HEK293T (cell line): ENCODE measurements at places on chromosomes 4 and X.
A peak's percentile ranks its signal among the peaks of the same experiment; 100 is the strongest.

- peak; percentile 5 for DNase-seq
Observed at GRCh38 chr4:182447767-182448280, 204.6 kb downstream of the TENM3 start.

GRCh38 chrX:100194082-100194775, 215.8 kb downstream of the PCDH19 start:
- no peak for DNase-seq

DNA sequence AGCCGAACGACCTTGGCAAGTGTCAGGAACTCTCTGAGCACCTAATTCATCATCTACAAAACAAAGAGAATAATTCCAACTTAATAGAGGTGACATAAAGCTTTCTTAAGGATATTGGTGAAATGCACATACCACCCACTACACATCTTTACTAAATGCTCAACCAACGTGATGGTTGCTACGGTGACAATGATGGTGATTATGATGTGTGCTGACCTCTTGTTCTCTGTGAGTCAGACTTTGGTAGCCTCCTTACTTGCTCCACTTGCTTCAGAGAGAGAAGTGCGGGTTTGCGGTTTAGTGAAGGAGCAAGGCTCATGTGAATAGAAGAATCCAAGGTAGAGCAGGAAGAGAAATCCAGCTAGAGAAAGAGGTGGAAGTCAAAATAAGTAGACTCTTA, 52.8 kb upstream of the CLNK start:
- DNase-seq: no peak

DNA sequence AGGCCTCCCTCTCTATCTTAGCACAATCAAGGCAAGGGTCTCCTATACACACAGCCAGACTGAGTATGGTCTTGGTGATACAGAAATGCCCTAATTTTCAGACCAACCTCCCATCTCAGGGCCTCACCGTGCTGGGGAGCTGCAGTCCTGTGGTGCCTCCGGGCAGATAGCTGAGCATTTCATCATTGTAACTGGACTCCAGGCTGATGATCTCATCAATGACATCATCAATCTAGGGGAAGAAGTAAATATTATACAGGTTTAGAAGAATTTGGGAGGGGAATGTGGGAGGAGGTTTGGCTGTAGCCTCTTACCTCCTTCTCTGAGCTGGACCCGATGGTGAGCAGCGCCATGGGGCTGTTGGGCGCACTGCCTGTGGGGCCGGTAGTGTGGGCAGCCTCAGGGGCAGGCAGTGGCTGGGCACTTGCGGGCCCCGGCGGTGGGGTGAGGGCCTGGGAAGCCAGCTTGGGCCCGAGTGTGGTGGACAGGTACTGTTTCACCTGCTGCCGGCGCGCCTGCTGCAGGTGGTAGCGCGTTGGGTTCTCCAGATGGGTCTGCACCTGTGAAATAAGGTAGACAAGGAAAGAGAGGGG, 5.2 kb downstream of the TFE3 start:
- DNase-seq: no peak

DNA sequence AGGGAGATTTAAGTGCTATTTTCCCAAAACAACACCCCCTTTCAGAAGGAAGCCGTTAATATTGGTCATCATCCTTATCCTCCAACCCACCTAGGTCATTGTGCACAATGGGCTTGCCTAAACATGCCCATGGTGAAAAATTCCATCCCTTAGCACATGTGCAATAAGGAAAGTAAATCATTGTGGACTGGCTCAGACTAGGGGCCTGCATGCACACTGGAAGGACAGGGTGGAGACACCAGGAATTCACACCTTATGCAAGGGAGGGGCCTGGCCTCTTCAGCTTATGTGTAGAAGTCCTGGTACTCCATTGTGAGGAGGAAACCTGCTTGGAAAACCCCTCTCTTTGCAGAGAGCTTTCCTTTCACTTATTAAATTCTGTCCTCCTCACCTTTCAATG, 311.4 kb upstream of the NDST4 start:
- no peak for DNase-seq

DNA sequence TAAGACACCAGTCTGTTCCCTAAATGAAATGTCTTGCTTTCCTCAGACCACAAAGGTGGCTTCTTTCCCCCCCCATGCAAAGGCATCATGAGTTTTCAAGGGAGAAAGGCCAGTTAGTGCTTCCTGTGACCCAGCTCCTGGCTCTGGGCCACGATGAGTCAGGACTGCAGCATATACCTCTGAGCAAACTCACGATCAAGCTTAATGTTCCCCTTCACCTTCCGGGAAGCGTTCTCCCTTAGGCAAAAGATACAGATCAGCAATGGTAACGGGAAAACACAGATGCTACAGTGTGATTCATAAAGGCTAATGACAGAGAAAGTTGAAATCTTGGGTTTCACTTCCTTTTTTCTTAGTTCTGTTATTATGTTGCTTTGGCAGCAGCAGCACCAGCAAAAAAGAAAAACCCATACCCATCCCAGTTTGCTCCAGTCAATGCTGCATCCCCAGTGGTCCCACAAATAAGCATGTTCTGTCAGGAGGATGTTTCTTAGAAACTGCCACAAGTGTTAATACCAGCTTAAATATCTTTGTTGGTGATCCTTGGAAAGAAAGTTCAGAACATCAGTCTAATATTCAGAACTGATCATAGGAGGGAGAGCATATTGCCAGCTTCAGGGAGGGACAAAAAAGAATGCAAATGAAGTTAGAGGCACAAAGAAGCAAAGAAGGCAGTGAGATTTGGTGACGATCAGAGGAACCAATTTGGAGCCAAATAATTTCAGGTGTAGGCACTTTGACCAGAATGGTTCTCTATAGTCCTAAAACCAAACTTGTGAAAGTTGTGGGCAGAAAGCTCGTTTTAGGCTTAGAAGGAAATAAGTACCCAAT, 41.2 kb downstream of the LONRF3 start:
- DNase-seq: no peak

GRCh38 chrX:41145920-41146608, 60.8 kb downstream of the USP9X start:
- DNase-seq: no peak

- DNase-seq: peak; percentile 21
Observed at GRCh38 chr4:156971165-156971675, 379 bp downstream of the PDGFC start.

DNA sequence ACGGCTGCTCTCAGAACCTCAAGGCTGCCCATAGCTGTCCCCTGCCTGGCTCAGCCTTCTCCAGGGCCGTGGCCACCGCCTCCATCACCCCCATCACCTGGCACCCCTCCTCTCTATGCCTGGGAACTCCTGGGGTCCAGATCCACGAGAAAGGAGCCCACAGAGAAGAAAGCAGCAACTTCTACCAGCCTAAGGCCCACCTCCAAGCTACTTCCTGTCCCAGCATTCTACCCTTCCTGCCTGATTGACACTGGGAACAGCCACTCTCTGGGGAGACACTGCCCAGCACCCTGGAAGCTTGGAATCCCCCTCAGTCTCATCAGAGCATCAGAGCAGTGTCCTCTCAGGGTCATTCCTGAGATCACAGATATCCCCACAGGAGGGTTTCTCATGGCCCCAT, 36.9 kb upstream of the PROM1 start:
- no peak for DNase-seq

- DNase-seq: no peak
Observed at GRCh38 chr4:6391852-6392188, 80.6 kb downstream of the PPP2R2C start.

- no peak for DNase-seq
Observed at GRCh38 chr4:4247696-4248028, 361 bp downstream of the TMEM128 start.

GRCh38 chr4:123862812-123863211, 466.2 kb downstream of the SPRY1 start:
- no peak for DNase-seq

- DNase-seq: no peak
Observed at GRCh38 chr4:155837203-155837796, 28.8 kb downstream of the ASIC5 start.

- no peak for DNase-seq
Observed at GRCh38 chrX:9598344-9598743, 133.5 kb downstream of the TBL1X start.

GRCh38 chrX:30893206-30893605, 4.2 kb upstream of the TAB3 start:
- DNase-seq: no peak
